ENCODE measurements at places on chromosomes 3 and 15. TPM values are rescaled to one million over a fixed set of nuclear protein-coding genes. Genes with fewer than 3 reads are reported as not detected.

The ACSBG1 gene
- polyA plus RNA-seq: 2.1 TPM

The STARD5 gene
- polyA plus RNA-seq: 4.4 TPM

The C3orf20 gene
- 0.19 TPM for polyA plus RNA-seq

The KLF15 gene
- polyA plus RNA-seq: 18.3 TPM

The ACP3 gene
- polyA plus RNA-seq: 76.4 TPM

Data from renal pelvis (tissue), 12 donors.